ENCODE measurements at places on chromosomes 11 and 22.

DNA sequence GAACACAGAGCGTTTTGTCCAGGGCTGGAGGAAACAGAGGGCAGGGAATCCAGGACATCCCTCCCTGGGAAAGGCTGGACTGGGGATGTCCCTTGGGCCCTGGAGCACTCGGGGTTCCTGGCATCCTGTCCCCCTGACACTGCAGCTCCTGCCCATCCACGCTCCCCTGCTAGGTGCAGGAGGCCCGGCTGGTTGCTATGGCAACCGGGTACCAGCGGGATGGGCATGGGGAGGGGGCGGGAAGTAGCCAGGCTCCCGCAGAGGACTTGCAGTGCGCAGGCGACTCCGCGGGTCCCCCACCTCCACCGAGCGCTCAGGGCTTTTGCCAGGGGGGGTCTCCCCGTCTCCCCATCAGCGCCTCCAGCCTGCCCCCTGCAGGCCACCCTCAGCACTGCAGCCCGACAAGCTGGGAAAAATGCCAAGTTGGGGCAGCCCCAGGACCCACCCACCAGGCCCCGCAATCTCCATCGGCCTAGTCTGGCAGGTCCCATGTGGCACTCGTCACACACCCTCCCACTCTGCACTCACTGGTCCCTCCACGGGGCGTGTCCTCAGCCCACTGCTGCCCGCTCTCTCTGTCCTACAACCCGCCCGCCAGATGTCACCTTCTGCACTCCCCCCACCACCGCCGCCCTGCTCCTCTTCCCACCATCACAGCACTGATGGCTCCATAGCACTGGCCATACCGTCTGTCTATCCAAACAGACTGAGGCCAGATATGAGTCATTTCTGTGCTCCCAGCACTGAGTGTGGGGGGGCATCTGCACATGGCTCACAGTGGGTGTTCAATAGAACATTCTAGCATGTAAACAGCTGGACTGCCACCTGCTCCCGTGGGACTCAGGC, 31.5 kb downstream of the KIAA0930 start:
- DNase-seq = no peak

DNA sequence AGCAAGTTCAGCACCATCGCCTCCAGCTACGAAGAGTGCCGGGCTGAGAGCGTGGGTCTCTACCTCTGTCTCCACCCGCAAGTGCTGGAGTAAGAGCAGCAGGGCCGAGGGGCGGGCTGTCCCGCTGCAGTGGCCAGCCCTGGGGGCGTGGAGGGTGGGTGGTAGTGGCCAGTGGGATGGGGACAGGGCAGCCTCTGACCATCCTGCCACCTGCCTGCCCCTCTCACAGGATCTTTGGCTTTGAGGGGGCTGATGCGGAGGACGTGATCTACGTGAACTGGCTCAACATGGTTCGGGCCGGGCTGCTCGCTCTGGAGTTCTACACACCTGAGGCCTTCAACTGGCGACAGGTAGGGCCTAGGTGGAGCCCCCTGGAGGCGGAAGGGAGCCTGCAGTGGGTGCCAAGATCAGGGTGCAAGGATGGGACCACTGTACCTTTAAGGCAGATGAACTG, 15.0 kb upstream of the BBS1 start:
- no peak for DNase-seq

DNA sequence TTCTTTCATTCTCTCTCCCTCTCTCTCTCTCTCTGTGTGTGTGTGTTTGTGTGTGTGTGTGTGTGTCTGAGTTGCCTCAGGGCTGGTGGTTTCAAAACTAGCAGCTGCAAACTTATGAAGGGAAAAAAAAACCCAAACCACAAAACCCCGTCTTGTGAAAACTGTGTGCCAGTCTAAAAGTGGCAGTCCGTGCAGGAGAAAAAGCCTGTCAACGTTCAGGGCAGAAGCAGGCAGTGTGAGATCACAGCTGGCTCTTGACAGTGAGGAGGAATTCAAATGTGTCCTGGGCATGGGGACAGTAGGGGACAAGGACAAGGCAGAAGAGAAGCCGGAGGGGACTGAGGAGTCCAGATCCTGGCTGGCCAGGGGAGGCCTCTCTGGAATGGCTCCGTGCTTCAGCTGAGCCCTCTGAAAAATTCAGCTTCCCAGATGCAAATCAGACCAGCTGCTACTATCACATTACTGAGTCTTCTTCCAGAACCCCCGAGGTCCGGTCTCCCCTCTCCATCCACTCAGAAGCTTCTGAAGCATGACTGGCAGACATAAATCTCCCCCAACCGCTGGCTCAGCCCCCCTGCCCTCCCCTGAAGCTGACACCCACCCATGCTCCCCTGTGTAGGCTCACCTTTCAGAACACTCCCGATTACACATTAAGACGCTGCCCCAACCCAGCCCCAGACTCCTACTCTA, 31.9 kb downstream of the FLI1 start:
- DNase-seq = no peak

- no peak for DNase-seq
These were observed 37.4 kb upstream of the CD82 start for GRCh38 chr11:44528103-44528502.

GRCh38 chr11:12777208-12777874, 103.1 kb downstream of the TEAD1 start:
- DNase-seq = no peak

DNA sequence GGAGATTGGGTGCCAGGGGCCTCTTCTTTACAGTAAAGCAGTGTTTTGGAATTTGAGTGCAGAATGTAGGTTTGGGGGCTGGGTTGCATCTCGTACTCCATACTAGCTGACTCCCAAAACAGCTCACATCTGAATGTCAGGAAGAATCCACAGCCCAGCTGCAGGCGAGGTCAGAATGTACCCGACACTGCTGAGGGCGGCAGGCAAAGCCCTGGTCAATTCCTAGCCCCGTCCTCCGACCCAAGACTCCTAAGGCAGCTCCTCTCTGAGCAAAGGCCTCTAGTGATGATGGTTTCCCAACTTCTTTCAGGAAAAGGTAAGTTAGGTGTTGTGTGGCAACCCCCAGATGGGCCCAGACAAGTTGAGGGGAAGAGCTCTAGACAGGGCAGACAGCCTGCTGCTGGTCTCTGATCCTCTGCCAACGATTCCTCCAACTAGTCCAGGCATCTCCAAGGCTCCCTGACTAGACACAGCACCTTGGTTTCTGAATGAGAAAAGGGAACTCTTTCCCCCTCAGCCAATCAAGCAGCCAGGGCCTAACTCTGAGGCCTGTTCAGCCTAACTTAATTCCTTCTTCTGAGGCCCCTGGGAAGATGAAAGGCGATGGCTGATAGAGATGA, 8.6 kb downstream of the LARGE2 start:
- no peak for DNase-seq

DNA sequence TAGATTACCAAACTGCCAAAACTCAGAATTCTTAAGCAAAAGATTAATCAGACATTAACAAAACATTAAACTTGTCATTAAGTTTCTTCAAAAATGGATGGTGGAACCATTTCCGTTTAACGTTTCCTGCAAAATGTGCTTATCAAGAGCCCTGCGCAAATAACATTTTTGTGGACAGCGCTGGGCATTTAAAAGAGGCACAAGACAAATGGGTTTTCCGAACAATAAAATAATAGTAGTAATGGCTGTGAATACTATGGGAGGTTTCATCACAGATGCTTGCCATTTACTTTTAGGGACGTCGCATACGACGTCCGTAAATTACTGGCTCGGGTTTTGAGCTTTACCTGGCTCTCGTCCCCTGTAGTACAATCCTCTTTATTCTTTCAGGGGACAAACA, 1.1 kb downstream of the NPAT start:
- DNase-seq = no peak

All from NCI-H1930 (cell line).